ENCODE measurements at places on chromosomes 1 and 21.

DNA sequence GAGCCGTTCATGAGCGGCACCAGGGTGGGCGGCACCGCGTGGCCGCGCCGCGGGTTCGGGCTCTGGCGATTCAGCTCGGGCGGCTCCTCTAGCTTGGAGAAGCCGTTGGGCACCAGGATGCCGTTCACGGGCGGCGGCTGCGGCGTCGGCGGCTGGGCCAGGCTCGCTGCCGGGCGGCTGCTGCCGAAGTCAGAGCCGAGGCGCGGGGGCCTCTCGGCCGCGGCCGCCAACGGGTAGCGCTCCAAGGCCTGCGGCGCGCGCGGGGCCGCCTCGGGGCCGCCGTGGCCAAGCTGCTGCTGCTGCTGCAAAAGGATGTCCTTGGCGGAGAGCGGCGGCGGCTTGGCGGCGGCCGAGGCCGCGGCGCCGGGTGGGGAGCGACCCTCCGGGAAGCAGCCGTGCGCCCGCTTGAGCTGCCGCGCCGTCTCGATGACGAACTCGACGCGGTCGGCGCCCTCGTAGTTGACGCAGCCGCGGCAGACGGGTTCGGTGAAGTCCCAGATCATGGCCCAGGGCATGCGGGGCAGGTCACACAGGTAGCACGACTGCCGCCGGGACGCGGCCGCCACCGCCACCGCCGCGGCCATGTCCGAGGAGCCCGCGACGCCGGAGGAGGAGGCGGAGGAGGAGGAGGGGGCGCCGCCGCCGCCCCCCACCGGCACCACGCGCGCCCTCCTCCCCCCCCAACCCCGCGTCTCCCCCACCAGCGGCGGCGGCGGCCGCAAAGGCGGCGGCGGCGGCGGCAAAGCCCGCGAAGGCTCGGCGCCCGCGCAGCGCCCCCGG is 877 bp downstream of the IRF2BP2 start:
- DNase-seq = peak; percentile 41

GRCh38 chr1:199913318-199913717 is 114.2 kb upstream of the NR5A2 start:
- no peak for DNase-seq

GRCh38 chr21:34123609-34124008 is 50.2 kb downstream of the MRPS6 start:
- DNase-seq = no peak

- DNase-seq = no peak
Observed at GRCh38 chr1:228445490-228445842, 28.8 kb upstream of the TRIM17 start.

GRCh38 chr1:90834886-90835660 is 118.0 kb upstream of the BARHL2 start:
- no peak for DNase-seq

DNA sequence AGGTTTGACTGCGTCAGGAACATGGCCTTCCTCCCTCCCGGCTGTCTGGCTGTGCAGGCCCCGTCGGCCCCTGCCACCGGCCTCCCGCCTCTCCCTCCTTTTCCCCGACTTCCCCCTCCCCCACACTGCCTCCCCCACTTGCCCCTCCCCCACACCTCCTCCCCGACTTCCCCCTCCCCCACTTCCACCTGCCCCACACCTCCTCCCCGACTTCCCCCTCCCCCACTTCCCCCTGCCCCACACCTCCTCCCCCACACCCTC is 52.6 kb downstream of the SLC19A1 start:
- DNase-seq = no peak

DNA sequence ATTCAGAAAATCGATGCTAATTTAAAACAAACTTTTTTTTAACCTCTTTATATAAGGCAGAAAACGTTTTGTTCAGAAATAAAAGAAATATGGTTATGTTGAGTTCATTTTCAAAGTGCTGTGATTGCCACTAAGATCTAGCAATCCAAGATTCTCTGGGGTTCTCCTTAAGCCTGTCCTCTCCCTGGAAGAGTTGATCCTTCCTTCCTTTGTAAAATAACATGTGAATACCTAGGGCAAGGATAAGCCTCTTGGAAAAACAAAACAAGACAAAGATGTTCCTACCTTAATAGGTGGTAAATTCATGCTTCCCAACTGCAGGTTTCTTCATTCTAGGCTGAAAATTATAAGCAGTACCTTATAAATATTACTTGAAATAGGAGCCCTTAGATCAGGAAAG is 18.0 kb upstream of the FOXD3 start:
- DNase-seq = no peak

GRCh38 chr1:204513117-204513716 is 3.0 kb upstream of the MDM4 start:
- peak; percentile 69 for DNase-seq

DNA sequence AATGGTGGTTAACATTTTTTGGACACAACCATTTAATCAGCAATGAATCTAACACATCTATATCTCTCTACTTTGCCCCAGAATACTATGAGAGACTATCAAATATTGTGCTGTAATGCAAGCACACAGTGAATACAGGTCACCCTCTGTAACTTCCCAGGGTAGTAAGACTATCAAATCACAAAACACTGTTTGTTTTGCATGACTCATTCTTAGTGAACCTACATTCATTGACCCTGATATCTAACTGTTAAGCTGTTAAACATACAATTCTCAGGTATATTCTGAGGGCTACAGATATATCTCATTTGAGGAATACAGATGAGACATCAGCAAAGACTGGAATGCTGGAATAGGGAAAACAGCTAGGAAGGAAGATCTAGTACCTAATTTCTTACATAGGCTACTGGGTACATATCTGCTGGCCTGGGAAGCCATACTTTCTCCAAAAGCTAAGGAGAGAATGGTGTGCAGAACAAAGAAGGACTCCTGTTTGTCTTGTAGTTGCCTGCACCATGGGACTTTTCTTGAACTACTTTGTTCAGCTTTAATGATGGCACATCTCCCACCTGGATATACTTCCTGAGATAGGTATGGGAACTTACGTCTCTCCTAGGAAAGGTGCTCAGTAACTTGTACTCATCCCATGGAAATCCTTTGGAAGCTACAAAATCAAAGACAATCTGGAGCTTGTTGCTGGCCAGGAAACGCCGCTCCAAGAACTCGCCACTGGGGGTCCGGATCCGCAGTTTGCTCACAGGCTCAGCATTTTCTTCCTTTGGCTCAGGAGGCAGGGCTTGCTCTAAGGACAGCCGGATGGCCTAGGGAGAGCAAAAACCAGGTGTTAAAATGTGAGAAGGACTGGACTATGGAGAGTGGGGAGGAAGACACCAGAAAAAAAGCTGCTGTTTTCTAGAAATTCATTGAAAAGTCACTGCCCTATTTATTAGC is 51.9 kb upstream of the DMRTA2 start:
- no peak for DNase-seq

- DNase-seq = no peak
Observed at GRCh38 chr1:221100611-221101010, 221.4 kb downstream of the HLX start.

DNA sequence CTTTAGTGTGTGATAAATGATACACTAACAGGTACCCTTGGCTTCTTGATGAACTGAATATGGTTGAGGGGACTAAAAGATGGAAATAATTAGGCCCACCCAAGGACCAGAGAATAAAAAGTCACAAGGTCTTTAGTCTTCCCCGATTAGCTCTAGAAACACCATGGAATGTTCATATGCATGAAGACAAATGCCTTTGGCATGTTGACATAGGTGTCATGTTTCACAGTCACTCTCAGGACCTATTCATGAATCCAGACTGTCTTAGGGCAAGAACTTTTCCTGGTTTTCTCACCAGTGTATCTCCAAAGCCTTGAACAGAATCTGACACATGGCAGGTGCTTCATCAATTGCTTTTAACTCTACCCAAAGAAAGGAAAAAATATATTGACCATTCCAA is 412.8 kb downstream of the AJAP1 start:
- DNase-seq = no peak

GRCh38 chr1:66275601-66276023 is 258.3 kb upstream of the SGIP1 start:
- DNase-seq = no peak

- no peak for DNase-seq
Observed at GRCh38 chr21:46194374-46195334, 10.4 kb upstream of the SPATC1L start.

DNA sequence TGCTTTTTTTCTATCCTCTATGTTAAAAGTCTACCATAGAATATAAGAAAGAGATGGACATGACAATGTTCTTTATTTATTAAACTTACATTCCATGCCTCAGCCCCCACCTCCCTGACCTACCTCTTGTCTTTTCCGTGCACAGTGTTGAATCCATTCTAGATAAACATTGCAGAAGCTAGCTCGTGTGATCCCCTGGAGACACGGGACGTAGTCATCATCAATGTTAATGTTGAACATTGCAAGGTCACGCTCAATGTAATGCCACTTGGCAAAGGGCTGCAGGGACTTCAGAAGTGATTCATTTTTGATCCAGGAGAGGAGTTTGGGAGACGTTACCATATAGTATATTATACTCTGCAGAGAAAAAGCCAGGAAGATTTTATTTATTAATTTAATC is 66.4 kb downstream of the NTPCR start:
- DNase-seq = no peak

DNA sequence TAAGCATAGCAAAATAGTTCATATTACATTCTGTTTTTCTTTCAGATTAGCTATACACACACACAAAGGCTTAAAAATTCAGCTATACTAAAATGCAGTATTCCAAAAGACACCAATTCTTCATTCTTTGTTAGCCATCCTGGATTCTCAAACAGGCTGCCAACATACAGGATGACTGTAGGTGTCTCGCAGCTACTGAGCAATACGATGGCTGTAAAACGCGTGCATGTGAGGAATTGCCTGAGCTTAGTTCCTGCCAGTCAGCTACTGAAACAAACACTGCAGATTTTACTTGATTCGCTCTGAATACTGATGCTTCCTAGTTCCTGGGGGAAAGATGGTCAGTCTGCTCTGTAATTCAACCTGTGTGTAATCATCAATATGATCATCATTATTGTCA is 24.7 kb upstream of the HMGN1 start:
- DNase-seq = no peak

GRCh38 chr1:207069061-207069460 is 16.0 kb downstream of the PFKFB2 start:
- DNase-seq = no peak

DNA sequence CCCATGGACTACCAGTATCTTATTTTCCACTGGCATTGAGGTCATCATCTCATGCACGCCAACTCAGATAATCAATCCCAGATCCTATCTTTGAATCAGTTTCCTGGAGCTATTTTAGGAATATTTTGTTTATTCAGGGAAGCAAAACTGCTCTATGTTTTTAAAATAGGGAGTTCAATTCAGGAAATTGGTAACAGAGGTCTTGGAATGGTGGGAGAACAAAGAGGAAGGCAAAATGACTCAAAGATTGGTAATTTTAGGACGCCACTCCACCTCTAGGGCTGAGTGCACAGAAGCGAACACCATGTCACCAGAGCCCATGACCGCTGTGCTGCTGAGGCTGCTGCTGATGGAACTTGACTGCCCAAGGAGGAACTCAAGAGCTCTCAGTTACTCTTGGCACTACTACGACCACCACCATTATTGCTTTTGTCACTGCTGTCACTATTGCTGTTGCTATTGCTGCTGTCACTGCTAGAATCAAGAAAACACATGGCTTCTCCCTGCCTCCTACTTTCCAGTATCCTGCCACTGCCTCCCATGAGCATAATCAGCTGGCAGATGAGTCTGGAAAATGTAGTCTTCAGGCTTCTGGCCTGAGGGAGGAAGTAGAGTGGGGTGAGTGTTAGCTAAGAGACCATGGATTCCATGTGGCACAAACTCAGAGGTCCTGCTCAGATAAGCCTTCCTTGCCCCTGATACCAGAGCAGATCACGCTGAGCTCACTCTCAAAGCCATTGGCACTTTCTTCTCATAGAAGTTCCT is 71.6 kb upstream of the CNIH3 start:
- no peak for DNase-seq

- no peak for DNase-seq
Observed at GRCh38 chr1:207883104-207883651, 27.7 kb downstream of the CD34 start.

DNA sequence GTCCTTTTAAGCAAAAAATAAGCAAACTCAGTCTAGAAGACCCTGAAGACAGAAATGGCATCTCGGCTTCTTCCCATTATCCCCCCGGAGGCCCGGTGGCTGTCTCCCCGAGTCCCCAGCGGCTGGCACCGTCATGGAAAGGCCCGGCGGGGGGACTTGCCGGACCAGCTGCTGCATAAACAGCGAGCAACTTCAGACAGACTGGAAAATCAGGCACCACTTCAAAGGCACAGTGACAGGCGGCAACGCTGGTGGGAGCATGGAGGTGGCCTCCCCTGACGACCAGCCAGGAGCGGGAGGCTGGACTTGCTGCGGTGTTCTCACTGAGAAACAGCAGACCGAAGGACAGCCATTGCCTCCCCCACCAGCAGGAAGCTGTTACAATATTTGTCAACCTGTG is 18.4 kb upstream of the C1QA start:
- DNase-seq = no peak

DNA sequence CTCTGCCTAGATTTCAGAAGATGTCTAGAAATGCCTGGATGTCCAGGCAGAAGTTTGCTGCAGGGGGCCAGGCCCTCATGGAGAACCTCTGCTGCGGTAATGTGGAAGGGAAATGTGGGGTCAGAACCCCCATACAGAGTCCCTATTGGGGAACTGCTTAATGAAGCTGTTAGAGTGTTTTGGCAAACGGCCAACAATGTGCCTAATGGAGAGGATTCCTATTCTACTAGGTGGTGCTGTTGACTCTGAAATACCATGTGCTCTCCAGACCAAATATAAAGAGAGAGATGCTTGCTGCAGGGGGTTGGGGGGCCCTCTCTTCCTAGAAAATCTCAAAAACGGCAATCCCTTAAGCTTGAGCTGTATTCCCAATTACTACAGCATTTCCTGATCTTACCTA is 57.1 kb upstream of the DR1 start:
- no peak for DNase-seq
